ENCODE measurements at places on chromosomes 5 and 9.

GRCh38 chr5:147479444-147479843 is 30.4 kb downstream of the DPYSL3 start:
- no peak for DNase-seq

- no peak for DNase-seq
Observed at GRCh38 chr9:77726289-77726688, 78.2 kb upstream of the GNA14 start.

- DNase-seq: peak; percentile 30
Observed at GRCh38 chr5:172766287-172767108, 4.5 kb downstream of the DUSP1 start.

GRCh38 chr5:672329-673160 is 20.6 kb downstream of the TPPP start:
- DNase-seq: peak; percentile 91

- DNase-seq: no peak
Observed at GRCh38 chr9:132350861-132351315, 3.9 kb downstream of the SETX start.

DNA sequence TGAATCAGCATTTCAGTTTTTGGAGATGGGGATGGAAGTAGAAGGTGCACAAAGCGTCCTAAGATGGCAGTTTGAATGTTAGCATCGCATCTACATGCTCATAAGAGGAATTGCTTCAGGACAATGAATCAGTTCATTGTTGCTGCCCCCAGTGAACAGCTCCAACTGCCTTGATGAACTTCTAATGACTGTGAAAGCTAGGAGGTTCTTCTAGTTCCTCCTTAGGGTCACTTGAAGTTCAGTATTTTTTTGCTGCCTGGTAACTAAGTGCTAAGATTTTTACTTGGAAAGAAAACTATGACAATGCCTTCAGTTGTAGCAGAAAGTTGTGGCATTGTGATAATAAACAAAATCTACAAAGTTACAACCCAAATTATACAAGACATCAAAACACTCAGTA is 271.6 kb downstream of the RAB3C start:
- no peak for DNase-seq

- no peak for DNase-seq
Observed at GRCh38 chr5:171226096-171226754, 82.8 kb upstream of the TLX3 start.

- DNase-seq: no peak
Observed at GRCh38 chr5:128446-128845, 36.5 kb downstream of the PLEKHG4B start.

DNA sequence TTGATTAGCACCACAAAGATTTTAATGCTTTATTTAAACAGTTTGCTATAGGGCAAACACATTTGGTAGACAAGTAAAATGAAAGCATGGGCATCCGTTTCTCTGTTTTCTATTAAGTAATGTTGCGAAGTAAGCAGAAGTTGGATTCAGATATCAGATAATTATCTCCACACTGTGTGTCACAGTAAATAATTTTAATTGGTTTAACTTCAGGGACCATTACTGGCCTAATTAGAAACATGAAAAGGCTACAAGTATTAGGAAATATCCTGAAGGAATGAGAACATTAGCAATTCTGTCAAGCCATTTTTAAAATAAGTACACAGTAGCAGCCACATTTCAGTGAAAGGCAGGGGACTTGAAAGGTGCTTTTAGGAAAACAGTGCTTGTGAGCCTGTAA is 975.4 kb downstream of the NR2F1-AS1 start:
- no peak for DNase-seq

DNA sequence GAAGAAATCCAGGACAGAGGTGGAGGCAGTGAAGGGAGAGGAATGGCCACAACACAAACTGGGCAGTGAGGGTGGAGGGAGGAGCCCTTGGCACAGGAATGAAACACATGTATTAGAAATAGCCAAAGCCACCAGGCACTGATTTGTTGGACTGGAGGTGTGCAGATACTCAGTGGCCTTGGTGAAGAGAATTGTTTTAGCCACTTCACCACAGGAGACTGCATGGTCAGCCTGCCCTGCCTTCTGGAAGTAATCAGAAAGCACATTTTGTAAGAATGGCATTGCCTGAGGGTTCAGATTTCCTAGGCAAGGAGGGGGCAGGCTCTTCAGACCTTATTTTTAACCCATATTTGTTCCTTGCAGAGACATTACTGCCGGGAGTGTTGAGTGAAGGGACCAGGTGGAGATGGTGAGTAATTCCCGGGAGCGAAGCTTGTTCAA is 2.2 kb downstream of the SGCD start:
- no peak for DNase-seq

- no peak for DNase-seq
Observed at GRCh38 chr5:80204808-80205614, 50.8 kb downstream of the SERINC5 start.

DNA sequence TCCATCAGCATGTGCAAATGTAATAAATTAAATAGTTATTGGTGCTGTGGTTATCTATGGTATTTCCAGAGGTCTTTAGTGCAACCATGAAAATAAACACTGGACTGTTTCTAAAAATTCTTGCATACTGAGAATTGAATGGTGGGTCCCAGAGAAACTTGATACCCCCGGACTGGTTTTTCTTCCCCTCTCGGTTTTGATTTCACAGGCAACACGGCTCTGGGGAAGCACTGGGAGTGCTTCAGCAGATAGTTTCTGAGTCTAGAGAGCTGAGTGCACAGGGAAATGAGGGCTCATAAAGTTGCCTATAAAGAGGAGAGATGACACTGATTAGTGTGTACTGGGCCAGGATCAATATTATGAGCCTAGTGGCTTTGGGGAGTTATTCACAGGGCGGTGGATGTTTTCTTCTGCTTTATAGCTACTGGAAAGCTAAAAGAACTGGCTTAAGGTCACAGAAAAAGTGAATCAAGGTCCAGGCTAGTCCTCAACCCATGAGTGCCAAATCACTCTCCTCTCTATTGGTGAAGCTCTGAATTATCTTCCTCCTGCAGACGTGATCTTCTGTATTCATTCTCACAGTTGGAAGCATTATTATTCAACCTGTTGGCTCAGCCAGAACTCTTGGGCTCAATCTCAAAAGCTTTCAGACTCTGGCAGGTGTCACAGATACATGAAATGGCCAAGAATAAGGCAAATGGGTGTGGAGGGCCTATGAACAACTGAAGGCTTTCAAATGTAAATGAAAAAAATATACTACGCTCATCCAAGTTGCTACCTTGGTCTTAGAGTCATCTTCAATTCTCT is 170.2 kb upstream of the HMHB1 start:
- no peak for DNase-seq

DNA sequence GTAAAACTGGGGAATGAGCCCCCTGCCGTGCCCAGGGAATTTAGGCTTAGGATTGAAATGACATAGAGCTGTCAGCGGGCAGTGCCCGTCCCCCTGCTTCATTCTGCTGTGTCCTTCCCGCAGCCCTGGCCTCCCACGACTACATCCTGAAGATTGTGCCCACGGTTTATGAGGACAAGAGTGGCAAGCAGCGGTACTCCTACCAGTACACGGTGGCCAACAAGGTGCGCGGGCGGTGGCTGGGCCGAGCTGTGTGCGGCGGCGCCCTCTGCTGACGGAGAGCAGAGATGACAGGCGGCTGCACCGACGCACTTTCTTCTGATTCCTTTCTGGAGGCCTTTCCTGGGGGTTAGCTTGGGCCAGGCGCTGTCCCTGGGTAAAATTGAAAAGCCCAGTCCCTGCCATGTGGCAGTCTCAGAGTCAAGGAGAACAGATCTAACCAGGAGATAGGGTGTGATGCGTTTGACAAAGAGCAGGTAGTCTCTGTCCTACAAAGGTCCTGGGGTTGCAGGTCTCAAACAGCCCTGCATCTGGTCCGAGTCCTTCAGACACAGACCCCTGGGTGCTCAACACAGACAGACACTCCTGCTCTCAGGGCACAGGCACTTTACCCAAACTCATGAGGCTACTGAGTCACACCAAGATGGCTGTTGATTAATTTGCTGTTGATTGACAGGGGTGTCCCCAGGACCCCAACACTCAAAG is 26.8 kb upstream of the RPL26L1 start:
- DNase-seq: peak; percentile 34

GRCh38 chr9:128435611-128436010 is 15.0 kb downstream of the CERCAM start:
- no peak for DNase-seq

DNA sequence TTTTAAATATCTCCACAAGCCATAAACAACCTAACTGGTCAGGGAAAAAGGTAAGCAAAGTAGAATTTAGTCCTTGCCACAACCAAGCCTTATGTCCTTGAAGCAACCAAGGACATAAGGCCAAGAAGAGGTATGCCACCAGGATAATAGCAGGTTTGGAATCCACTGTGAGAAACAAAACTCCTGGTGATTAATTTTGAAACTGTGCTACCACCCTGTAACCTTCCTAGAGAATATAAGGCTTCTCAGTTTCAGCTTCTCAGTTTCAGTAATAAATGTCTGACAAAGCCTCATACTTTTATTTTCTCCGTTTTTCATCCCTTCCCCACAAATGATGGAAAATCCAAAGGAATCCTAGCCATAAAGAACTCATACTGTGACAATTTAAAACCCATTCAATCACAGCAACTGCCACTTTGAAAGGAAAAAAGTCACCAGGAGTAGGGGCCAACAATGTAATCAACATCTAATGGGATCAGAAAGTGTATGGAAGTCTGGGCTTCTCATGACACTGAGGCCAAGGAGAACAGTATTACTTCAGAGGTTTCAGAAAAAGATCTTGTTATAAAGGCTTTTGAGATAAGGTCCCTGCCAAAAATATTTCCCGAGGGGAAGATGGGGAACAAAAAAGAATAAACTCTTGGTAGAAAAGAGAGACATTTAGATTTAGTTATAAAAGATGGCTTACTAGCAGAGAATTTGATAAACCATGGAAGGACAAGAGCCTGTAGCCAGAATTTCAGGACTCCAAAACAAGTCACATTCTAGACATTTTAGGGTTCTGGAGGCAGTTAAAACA is 189.2 kb downstream of the TSSK1B start:
- DNase-seq: no peak

DNA sequence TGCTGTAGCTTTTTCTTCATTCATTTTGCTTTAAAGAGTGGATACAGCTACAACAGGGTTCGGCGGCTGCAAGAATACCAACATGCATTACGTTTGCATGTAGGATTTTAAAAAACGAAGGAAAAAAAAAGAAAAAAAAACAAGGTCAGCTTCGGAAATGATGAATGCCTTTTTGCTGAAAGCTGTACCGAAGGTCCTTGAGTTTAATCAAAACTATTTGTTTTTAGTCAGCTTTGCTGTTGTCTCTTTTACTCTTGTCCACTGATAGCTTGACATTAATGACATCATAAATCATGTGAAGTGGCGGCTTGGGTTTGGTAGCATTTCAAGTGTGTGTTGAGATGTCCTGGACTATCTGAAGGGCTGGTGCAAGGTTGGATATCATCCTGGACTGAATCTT is 779.1 kb downstream of the NR2F1-AS1 start:
- DNase-seq: no peak

DNA sequence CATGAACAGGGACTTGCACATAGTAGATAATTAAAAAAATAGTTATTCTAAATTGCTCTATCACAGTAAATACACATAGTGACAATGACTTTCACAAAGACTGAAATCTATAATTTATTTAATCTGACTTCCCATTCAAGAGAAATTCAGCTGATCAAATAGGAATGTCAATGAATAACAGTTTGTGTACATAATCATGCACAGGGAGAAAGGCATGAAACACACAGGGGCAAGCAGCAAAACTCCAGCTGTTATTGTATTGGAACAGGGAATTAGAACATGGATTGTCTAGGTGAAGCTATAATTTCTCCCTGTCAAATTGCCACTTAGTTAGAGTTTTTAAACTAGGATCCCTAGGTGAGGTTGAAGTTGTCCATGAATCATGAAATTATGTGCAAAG is 99.9 kb downstream of the HCN1 start:
- no peak for DNase-seq

DNA sequence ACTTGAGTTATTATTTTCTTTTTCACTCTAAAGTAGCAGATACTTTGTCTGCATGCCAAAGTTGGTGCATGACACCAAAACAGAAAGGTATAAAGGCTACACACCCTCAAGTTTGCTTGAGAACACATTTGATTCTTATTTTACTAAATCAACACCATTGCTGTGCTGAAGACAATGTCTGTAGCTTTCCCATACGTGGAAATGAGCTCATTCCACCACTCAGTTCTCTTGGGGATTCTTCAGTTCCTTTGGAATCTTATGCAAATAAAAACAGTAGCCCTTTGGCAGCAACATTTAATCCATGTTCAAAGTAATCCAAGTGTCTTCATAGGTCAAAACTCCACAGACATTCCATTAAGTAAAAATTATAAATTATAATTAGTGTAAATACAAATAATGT is 264.9 kb downstream of the TLE1 start:
- no peak for DNase-seq

GRCh38 chr5:179194941-179195381 is 134.8 kb downstream of the ZNF354C start:
- no peak for DNase-seq

DNA sequence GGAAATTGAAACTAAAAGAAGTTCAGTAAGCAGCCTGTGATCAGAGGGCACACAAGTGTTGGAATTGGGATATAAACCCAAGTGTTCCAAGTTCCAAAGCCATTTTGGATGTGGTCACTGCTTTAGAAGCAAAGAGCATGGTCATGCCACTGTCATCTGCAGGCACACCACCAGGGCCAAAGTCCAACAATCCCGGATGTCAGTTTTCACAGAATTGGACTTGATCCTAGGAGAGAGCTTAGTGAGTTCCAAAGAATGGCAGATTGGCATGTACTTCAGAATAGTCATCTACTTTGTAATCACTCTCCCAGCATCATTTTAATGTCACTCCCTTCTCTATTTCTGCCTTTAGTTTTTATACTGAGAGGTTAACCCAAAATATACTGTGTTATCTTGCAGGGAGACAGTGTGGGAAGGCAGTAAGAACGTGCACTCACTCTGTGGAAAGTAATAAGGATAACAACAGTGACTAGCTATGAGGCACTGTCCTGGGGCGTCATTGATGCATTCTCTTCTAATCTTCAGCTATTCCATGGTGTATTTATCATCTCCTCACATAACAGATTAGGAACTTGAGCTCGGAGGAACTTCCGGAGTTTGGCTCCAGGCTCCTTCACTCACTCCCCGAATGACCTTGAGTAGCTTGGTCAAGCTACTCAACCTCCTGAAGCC is 388.0 kb downstream of the ACTL7B start:
- DNase-seq: no peak

DNA sequence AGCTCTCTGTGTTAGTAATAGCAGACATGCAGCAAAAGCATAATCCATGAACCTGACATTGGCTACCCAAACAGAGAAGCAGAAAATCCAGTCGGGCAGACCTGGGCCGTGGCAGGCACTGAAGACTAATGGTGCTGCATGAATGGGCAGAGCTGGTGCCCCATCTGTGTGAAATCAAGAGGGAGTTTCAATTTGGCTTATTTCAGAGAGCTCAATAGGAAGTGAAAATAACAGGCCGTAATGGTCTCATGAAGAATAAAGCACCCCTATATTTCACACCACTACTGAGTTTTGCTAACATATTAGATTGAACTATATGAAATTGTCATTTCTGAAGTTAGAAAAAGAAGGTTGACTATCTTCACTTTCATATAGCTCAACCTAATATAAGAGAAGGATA is 149.7 kb downstream of the ENC1 start:
- no peak for DNase-seq

- DNase-seq: no peak
Observed at GRCh38 chr5:173815571-173815970, 72.6 kb upstream of the CPEB4 start.

GRCh38 chr9:14323083-14323971 is 9.4 kb upstream of the NFIB start:
- no peak for DNase-seq
